ENCODE measurements at places on chromosomes 11 and 22. TPM values are rescaled to one million over a fixed set of nuclear protein-coding genes. Genes with fewer than 3 reads are reported as not detected.
A peak's percentile ranks its signal among the peaks of the same experiment; 100 is the strongest.

DNA sequence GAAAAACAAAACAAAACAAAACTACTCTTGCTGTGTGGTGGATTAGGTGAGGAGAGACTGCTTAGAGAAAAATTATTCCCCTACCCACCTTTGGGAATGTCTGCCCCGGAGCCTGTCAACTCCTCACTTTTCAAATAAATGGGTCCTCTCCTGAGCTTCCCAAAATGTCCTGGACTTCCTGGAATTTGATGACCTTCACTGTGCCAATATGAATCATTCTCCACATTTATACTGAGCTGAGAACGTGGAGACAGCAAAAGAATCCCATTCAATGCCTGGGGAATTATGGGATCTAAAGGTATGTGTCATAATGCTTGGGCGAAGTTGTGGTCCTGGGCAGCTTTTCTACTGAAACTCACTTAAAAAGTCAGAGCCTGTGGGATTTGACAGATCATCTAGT is 136.8 kb downstream of the KIF18A start:
- no peak for DNase-seq

- no peak for DNase-seq
Observed at GRCh38 chr11:3949125-3949524, 93.7 kb downstream of the STIM1 start.

DNA sequence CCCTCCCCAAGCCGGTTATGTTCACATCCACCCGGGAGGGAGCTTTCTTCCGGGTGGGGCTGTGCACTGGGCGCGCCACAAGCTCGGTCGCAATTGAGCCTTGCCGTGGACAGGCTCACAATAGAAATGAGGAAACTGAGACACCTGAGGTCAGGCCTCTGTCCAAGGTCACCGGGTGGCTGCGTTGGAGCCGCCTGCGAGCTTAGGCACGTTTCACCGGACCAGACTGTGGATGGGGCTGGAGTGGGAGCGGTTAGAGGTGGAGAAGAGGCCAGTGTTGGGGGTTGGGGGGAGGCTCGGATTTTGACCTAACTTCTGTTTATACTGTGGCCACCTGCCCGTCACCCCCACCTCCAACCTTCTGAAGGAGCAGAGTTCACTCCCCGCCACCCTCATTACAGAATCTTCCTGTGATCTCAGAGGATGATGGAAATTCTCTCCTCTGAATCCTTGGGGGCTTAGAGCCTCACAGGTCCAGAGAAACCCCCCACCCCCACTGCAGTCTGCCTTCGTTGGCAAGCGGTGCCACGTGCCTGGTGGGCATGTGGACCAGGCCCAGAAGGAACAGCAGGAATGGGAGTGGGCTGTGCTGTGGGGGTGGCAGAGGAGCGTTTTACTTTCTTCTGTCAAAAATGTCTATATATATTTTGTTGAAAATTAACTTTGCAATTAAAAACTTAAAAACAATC is 631 bp upstream of the NPTXR start:
- no peak for DNase-seq

DNA sequence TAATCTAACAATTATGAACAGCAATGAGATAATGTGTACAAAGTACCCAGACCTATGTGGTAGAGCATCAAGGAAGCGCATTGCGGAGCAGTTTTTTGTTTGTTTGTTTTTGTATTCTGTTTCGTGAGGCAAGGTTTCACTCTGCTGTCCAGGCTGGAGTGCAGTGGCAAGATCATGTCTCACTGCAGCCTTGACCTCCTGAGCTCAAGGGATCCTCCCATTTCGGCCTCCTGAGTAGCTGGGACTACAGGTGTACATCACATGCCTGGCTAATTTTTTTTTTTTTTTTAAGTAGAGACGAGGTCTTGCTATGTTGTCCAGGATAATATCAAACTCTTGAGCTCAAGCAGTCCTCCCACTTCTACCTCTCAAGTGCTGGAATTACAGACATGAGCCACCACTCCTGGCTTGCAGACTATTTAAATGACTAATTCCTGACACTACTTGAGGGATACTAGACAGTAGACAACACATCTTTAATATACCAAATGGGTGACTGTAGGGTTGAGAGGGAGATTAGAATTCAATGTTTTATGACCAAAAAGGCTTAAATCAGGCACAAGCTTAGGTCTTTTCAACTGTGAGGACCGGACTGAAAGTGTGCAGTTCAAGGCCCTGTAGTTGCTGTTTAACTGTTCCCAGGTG is 12.7 kb downstream of the OR51B4 start:
- no peak for DNase-seq

DNA sequence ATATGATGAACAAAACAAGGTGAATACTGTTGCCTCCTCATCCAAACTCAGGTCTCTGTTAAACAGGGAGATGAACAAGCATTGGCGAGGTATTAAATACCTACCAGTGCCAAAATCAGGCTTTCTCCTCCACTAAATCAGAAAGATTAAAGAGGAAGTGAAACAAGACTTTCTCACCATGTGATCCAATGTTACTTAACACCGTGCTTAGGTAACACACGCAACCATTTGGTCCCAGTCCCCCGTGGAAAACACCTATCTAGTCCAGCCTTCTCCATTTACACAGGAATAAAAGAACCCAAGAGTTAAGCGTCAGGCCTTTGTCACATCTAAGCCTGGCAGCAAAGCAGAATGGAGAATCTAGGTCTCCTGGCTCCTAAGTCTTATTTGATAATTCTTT is 34.5 kb downstream of the TENM4 start:
- DNase-seq: no peak

DNA sequence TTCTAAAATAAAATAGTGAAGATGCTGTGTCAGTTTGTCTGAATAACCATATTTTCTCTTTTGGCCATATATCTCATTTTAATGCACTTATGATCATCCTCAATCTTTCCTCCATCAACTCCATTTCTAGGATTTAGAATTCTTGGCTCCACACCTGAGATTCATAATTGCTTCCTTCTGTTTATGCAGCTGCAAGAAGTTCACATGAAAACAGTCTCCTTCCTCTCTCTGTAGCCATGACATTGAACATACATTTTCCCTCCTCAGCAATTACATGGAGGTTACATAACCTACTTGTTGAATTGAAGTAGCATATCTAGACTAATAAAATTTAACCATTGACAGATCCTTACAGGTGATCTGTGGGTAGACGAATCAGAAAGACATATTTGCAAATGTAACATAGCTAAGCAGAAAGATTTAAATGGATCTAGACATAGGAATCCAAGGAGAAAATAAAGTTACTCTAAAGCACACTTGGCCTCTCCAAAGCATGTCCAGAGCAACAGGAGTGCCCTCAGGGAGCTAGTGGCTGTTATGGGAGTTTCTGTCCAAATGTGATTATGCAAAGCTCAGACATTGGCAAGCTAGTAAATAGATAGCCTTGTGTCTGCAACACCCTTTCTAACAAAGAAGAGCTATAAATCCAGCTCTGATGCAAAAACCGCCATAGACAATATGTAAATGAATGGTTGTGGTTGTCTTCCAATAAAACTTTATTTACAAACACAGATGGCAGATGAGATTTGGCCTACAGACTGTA is 119.9 kb upstream of the MPPED2 start:
- DNase-seq: no peak

GRCh38 chr11:125941619-125942611 is 3.9 kb upstream of the VSIG10L2 start:
- DNase-seq: peak; percentile 71

GRCh38 chr11:1157341-1157644 is 460 bp upstream of the MUC5AC start:
- no peak for DNase-seq

DNA sequence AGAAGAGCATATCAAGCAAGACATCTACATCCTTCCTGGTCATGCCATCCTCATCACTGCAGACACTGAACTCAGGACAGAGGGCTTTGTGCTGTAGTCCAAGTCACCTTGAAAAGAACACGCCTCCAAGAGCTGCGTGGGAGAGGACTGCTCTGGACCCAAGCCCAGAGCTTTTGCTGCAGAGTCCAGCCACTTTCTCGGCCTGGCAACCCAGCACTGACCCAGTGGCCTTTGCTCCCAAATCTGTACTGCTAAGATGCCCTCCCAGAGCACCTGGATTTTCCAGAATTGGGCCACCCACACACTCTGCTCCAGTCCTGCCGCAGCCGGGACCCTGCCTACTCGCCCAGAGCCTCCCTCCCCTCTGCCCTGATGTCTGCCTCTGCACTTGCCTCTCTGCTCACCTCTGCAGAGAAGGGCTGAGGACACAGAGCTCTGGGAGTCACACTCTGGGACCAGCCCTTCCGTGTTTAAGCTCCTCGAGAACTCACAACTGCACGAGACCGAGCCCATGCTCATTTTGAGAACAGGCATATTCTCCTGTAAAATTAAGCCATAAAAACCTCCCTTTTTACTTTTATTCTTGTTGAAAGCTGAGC is 83.8 kb upstream of the CSNK2A3 start:
- DNase-seq: no peak

The CDCA5 gene
- total RNA-seq: 1.5 TPM

GRCh38 chr11:74460481-74461154 is 6.7 kb downstream of the KCNE3 start:
- DNase-seq: no peak

The ISX gene
- not detected for total RNA-seq

The FOLR3 gene
- not detected for total RNA-seq

- no peak for DNase-seq
Observed at GRCh38 chr11:63573881-63574855, 11.0 kb upstream of the PLAAT2 start.

DNA sequence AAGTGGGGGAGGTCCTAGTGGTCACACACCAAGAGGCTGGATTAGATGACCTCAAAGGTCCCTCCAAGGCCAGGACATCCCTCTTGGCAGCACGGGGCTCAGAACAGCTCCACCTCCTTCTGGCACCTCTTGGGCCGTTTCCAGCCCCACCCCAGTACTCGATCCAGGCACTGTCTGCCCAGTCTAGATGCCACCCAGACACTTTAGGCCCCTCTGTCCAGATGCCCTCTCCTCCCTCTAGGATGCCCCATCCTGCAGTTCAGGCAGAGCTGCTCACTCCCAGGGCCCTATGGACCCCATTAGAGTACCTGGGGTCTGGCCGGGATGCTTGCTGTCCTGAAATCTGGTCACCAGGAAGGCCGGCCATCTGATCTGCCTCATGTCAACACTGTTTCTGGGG is 34.7 kb upstream of the PRR5 start:
- DNase-seq: no peak

- no peak for DNase-seq
Observed at GRCh38 chr11:45906096-45906682, 882 bp downstream of the FREY1 start.

- no peak for DNase-seq
Observed at GRCh38 chr11:69702239-69702691, 1.6 kb downstream of the FGF19 start.

DNA sequence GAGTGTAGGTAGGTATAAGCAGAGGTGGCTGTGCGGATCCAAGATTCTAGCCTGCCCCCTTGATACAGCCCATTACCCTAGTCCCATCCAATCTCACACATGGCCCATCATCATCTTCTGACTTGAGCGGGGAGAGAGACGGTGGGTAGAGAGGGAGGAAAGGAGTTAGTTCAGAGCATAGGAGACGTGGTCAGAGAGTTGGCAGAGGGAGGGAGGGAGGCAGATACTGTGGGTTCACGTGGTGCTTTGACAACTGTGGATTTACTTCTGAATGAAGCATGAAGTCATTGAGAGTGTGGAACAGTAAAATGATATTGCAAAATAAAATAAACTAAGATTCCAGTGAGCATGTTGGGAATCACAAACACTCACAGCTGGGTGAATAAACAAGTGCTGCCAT is 31.4 kb upstream of the VPREB1 start:
- no peak for DNase-seq

DNA sequence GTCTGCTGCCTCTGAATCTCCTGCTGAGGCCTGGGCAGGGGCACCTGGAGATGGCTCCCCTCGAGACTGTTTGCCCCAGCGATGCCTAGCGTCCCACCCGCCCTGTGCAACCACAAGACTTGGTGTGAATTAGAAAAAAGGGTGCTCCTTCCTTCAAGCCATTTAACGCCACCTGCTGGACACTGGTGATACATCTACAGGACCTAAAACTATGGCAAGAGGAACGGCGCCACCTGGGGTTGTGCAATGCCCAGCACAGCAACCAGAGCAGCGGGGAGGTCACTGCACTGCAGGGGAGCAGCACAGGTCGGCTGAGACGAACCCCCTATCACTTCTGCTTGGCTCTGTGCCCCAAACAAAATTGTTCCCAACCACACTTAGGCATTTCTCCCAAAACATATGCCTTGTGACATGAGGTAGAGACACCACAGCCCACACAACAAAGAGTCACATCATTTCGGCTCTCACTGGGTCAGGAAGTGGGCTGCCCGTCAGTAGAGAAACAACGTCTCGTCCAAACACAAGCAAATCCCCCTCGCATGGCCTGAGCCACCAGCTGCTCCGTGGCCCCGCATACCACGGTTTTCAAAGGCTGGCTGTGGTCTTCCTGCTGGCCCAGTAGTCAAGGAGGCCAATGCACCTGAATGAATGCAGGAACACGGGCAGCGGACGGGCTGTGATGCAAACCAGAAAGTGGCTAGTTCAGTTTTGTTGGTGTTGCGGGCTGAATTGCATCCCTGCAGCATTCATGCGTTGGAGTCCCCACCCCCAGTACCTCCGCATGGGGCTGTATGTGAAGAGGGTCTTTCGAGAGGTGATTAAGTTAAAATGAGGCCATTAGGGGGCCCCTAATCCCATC is 171.9 kb downstream of the SHANK2 start:
- DNase-seq: no peak

The GGTLC2 gene
- total RNA-seq: not detected

The GALNT18 gene
- 23.2 TPM for total RNA-seq

- DNase-seq: no peak
Observed at GRCh38 chr11:83011333-83012167, 60.1 kb downstream of the RAB30 start.

GRCh38 chr11:390175-390574 is 3.8 kb upstream of the PKP3 start:
- DNase-seq: no peak

DNA sequence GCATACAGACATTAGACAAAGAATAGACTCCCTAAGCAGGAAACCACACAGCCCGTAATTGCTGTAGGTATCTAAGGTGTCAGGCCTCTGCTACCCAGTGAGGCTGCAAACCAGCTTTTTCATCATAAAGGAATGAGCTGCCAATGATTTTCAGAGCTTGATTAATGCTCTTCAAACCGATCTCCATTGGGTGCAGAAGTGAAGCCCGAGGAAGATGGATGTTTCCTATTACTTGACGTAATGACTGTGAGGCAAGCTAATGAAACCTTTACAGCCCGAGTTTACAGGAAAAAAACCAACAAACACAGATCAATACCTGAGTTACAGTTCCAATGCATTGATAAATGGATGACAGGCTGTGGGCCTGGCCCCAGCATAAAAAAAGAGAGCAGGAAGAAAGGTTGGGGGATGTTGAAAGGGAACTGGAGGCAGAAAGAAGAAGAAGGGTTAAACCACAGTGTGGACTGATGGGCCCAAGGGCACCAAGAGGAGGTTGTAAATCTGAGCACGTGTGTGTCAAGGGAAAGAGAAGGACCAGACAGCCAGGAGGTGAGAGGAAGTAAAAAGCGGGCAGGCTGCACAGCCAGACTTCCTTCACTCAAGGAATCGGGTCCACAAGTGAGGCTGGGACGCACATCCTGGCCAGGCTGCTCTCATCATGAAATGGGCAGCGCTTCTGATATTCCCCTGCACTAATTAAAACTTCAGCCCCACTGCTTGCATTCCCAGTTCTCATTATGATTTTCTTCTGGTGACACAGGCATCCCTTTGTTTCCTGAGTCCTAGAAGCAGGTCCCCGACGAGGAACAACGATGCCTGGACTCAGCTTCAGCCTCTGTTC is 70.6 kb upstream of the NTM start:
- DNase-seq: no peak

Data from cardiac septum (tissue), 1 donor.